ENCODE measurements at places on chromosomes 12 and 14.

DNA sequence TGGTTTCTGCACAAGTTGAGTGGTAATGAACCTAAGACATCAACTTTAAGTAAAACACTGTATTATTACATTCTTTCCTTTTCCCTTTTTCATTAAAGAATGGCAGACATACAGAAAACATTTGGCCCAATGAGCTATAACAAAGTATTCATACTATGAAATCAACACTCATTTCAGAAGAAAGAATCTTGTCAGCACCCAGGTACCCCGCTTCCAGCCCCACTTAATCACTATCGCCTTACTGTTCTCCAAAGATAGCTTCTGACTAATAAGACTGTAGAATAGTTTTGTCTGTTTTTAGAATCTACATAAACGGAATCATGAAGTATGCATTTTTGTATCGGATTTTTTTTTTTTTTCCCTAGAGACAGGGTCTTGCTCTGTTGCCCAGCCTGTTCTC lies 9.5 kb downstream of the CNTN1 start:
- no peak for DNase-seq

DNA sequence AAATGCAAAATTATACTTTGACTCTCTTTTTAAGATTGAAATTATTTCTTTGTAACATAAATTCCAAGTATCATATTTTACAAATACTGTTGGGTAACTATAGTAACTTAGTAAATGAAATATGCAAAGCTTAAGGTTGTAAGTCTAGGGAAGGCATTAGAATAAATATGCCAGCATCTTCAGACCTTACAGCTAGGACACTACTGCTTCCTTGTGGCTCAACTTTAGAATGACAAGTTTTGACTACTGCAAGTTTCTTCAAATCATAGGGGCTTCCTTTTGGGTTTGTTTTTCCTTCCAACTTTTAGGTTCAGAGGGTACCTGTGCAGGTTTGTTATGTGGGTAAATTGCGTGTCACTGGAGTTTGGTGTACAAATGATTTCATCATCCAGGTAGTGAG lies 17.7 kb upstream of the ANP32D start:
- DNase-seq: no peak

GRCh38 chr12:108597559-108598471 lies at the start of gene TMEM119:
TMEM119 (minus strand) TSS chr12:108598084; CDS start chr12:108592383, 5,701 bp downstream.
- DNase-seq: no peak

- DNase-seq: no peak
Observed at GRCh38 chr12:2221030-2221621, 168.3 kb downstream of the CACNA1C start.

- DNase-seq: no peak
Observed at GRCh38 chr12:14258575-14258940, 106.9 kb upstream of the ATF7IP start.

DNA sequence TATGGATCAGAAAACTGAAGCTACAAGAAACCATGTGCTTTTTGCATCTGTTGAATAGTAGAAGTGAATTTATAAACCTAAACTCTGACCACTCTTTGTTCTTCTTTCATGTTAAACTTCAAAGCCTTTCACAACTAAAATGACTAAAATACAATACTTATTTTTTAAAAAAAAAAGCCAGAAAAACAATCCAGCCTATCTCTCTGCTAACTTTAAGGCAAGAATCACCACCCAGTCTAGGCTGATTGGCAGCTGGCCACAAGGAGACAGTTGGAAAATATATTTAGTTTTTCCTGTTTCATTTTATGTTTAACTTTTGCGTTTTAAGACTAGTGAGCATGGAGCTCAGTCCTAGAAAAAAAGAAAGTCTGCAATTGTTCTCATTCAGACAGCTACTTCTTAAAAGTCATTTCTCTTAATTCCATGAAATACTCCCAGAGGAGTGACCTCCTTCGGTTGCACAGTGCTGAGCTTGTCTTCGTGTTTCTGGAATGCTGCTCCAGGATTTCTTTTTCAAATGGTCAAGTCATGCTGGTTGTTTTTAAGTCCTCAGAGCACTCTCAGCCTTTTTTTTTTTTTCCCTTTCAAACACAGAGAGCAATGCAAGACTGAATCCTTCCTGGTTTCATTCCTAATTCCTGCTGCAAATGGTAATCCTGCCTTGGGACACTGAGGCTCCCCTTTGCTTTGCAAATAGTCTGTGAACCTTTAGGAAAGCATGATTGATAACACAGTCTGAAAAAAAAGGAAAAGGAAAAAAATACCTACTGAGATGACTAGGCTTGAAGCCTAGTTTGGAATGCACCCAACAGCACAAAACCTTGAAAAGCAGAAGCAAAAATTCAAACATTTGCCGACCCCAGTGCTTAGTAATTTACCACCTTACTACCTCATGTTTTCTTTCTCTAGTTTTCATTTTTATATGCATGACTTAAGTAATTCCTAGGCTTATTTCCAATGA lies 233.3 kb upstream of the DAAM1 start:
- DNase-seq: no peak
